ENCODE measurements at places on chromosomes 7 and 10.

- DNase-seq, result no peak
Observed at GRCh38 chr7:125390981-125391380, 461.4 kb upstream of the POT1 start.

DNA sequence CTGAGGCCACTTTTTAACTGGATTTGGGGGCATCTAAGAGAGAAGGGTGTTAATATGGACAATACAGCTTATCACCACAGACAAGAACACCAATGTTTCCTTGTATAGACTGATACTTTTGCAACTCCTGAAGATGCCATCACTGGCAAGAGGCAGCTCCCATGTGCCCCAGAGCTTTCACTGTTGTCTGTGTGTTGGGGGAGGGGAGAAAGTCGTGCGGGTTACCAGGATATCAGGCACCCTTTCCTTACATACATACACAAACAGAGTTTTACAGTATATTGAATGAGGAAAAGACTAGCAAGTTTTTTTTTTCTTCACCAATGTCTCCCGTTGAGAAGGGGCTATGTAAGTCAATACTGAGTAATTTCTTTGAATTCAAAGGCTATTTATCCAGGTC is 4.1 kb upstream of the DLX6 start:
- DNase-seq, result no peak

- DNase-seq, result no peak
Observed at GRCh38 chr7:155483245-155483644, 25.3 kb downstream of the EN2 start.

GRCh38 chr10:33353334-33353733 is 18.9 kb upstream of the NRP1 start:
- DNase-seq, result no peak

- no peak for DNase-seq
Observed at GRCh38 chr10:19120381-19120908, 71.8 kb downstream of the MALRD1 start.

Measured in bronchial epithelial cell (primary cell).